ENCODE measurements at places on chromosomes 2 and 18. TPM values are rescaled to one million over a fixed set of nuclear protein-coding genes. Genes with fewer than 3 reads are reported as not detected.

Gene REG1A
- not detected for total RNA-seq

Gene ARHGAP15
- total RNA-seq, result 198 TPM

DNA sequence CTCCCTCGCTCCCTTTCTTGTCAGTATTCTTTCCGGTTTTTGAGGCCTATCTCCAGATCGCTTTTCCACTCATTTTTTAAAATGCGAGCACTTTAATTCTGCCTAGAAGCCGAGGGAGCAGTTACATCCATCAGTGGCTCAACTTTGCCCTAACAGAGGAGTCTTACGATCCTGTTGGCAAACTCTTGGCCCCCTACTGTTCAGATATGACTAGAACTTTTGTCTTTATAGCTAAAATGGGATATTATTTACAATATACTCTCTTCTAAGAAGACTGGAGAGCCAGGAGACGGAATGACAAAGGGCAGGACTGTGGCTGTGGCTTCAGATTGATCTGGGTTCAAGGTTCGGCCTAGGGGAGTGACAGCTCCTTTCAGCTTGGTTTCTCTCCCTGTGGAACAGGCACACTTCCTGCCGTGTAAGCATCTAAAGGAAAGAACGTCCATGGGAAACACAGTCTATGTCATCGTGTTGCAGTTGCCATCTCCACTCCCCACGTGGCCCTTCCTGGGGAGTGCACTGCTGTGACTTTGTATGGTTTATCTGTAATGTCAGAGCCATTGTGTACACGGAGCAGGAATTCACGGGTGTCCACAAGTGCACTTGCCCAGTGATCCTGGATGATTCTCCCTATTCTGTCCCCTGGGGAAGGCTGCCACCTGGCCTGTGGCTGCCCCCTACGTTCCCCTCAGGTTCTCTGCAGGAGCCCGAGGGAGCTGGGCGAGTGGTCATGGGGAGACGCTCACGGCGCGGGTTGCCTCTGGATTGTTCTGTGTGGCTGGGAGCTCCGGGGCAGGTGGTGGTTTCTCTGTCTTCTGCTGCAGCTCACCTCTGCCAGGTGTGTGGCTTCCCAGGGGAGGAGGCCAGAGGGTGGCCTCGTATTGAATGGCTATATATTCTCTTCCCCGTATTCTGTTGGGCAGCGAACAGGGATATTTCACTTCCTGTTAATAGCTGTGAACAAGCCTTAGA, 222.0 kb downstream of the LDLRAD4 start:
- no peak for DNase-seq

- no peak for DNase-seq
These were observed 776.9 kb upstream of the FSHR start for GRCh38 chr2:49931241-49931640.

GRCh38 chr2:1849450-1849849, 105.1 kb upstream of the PXDN start:
- no peak for DNase-seq

All from B cell (primary cell).